Adipocyte (in vitro differentiated cells): ENCODE measurements at places on chromosomes 7 and 10.
A peak's percentile ranks its signal among the peaks of the same experiment; 100 is the strongest.

DNA sequence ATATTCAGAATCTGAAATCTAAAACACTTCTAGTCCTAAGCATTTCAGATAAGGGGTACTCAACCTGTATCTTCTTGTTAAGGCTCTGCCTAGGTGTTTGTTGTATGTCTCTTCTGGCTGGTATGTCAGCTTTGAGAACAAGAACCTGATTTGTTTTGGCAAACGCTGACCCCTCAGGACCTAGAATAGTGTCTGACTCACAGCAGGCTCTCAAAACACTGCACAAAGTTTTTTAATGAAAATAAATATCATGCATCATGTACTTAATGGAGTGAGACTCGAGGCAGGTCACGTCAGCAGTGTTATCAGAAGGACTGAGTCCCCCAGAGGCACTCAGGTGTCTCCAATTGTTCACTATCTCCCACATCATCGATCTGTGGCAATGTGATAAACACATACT, 99.1 kb downstream of the GLI3 start:
- no peak for DNase-seq

DNA sequence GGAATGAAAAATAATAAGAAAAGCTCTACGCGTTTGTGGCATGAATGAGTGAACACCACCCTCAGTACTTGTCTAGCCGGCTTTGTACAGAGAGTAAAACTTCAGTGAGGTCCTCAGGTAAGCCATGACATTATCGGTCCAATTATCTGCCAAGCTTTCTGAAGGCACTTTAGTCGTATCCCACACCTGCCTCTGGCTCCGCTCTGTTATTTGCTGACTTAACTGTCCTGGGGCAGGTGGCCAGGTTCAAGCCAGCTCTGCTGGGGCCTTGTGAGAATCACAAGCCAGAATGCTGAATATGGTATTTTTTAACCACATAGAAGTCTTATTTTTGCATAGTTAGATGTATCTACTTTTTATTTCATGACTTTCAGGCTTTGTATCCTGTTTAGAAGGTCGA, 66.0 kb upstream of the FHIP2A start:
- no peak for DNase-seq

- DNase-seq: no peak
Observed at GRCh38 chr7:104005197-104005596, 15.7 kb upstream of the RELN start.

DNA sequence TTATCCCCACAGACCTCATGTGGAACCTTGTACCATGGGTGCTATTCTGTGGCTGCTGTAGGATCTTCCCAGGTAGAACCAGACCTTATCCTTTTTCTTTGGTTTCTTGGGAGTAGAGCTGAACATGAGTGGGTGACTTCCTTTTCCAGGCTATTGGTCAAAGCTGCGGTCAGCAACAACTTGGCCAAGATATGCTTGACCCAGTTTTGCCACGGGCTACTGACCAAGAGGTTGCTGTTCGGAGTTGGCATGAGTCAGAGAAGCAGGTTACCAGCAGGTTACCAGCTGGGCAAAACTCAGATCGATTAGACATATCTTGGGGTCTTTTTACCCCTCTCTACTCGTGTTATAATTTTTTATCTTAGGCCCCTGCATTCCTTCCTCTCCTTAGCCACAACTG, 36.7 kb upstream of the HDAC9 start:
- DNase-seq: no peak

DNA sequence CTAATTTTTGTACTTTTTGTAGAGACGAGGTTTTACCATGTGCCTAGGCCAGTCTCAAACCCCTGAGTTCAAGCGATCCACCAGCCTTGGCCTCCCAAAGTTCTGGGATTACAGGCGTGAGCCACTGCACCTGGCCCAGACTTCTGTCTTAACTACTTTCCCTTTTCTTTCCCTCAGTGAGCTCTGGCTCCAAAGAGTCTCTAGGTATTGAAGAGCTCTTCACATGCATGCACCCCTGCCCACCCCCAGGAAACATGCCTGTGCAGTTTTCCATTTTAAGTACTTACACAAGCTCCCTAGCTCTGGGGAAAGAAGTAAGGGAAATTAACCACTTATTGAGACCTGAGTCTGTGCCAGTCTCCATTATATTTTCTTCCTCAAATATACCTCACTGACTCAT, 2.0 kb downstream of the MYOZ1 start:
- DNase-seq: no peak

- no peak for DNase-seq
Observed at GRCh38 chr7:26618449-26618848, 245.9 kb downstream of the SKAP2 start.

DNA sequence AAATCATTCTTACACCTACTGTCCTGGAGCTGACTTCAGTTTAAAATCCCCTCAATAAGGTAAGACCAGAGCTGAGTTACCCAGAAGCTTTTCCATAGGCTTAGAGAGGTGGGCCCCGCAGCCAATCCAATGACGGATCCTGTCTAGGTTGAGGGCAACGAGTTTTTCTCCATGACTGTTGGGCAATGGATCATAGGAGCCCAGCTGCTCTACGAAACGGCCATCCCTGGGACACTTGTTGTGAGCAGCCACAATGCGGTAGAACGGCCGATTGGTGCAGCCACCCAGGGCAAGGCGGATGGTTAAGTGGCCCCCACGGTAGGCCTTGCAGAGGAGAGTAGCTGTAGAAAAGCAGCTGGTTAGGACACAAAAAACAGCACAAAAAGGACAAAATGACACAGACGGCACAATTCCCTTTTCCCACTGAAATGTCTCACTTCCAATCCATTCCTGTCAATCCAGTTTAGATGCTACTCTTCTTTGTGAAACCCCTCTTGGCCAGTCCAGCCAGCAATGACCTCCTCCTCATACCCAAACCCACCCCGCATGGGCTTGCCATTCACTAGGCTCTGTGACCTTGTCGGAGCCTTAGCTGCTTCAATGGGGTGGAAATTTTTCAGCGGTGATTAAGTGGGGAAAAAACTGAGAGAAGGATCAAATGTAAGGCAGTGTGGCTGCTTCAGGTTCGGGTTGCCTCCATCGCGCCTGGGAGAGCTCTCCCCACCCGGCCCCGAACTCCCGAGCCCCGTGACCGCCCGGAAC, 580 bp downstream of the MRPS16 start:
- peak; percentile 16 for DNase-seq

GRCh38 chr7:117047496-117047895, 94.2 kb downstream of the ST7 start:
- DNase-seq: peak; percentile 53

DNA sequence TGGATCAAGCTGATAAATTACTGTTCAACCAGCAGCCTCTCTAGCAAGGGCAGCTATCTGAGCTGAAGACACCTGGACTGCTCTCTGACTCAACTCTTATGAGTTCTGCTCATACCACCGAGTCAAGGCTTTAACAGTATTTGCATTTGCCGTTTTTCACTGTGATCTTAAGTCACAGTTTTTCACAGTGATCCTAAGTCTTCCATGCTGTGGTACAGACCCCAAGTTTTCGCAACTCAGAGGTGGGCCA, 31.3 kb downstream of the PIP4K2A start:
- DNase-seq: no peak

- no peak for DNase-seq
Observed at GRCh38 chr10:132502544-132503300, 34.9 kb upstream of the INPP5A start.

DNA sequence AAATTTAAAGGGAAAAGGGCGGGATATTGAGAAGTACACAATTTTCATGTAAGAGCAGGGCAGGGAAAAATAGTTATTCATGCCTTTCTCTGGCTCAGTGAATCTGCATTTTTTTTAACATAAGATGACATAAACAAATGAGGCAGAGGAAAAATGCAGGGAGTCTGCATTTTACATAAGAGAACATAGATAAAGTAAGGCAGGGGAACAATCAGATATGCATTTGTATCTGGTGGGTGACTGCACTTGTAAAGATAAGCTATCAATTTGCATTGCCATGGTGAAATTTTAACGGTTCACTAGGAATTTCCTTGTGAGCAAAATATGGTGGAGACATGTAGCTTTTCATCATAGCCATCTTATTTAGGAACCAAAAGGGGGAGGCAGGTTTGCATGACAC, 33.5 kb downstream of the ALOX5 start:
- DNase-seq: no peak

GRCh38 chr7:31850601-31851000, 163.6 kb downstream of the PPP1R17 start:
- DNase-seq: no peak

DNA sequence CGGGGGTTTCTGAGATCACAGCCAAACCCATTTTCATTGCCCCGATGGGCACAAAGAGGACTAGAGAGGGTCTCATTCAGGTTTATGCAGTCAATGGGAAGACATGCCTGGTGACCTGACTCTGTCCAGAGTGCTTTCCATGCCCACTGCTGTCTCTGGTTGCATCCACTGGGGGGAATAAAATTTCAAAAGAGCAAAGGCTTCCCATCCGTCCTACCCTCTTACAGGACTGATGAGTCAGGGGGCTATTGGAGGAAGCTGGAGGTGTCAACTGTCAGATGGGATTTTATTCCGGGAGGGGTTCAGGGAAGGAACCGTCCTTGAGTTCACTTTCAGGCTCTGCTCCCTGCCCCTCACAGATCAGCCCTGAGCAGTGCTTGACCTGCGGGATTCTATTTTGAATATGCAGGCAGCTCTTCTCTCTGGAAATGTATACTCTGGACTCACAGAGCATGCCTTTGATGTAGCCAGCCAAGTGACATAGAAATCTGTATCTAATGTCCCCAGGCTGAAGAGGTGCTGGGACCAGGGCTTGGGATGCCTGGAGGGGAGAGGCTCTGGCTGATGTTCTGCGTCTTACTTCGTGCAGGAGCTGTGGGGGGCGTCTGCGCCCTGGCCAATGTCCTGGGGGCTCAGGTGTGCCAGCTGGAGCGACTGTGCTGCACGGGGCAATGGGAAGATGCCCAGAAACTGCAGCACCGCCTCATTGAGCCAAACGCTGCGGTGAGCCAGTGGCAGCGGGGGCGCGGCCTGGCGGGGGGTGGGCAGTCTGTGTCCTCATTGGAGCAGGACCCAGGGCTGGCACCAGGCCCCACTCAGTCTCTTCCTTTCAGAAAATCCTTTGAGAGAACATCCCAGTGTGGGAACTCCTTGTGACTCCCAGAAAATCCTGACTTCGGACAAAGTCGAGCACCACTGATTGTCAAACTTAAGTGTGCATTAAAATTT, 12.0 kb downstream of the C10orf62 start:
- no peak for DNase-seq
